ENCODE measurements at places on chromosomes 6 and 20. TPM values are rescaled to one million over a fixed set of nuclear protein-coding genes. Genes with fewer than 3 reads are reported as not detected.

DNA sequence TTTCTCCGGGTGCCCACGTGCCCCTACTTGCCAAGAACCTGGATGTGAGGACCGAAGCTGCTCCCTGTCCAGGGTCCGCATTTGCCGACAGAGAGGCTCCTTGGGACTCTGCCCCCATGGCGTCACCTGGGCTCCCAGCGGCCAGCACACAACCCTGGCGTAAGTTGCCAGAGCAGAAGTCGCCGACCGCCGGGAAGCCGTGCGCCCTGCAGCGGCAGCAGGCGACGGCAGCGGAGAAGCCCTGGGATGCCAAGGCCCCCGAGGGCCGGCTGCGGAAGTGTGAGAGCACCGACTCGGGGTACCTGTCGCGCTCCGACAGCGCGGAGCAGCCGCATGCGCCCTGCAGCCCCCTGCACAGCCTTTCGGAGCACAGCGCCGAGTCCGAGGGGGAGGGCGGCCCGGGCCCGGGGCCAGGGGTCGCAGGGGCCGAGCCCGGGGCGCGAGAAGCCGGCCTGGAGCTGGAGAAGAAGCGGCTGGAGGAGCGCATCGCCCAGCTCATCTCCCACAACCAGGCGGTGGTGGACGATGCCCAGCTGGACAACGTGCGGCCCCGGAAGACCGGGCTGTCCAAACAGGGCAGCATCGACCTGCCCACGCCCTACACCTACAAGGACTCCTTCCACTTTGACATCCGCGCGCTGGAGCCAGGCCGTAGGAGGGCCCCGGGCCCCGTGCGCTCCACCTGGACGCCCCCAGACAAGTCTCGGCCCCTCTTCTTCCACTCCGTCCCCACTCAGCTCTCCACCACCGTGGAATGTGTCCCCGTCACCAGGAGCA, 28.3 kb downstream of the ZNF831 start:
- H3K4me3 ChIP-seq: no peak overlapping the region
- DNase-seq: no peak
- peaks cover 5% of the 10 kb centered on the region for H3K36me3 ChIP-seq
- H3K4me1 ChIP-seq: peaks cover 13% of the 10 kb centered on the region
- no peak overlapping the region for H3K27ac ChIP-seq

DNA sequence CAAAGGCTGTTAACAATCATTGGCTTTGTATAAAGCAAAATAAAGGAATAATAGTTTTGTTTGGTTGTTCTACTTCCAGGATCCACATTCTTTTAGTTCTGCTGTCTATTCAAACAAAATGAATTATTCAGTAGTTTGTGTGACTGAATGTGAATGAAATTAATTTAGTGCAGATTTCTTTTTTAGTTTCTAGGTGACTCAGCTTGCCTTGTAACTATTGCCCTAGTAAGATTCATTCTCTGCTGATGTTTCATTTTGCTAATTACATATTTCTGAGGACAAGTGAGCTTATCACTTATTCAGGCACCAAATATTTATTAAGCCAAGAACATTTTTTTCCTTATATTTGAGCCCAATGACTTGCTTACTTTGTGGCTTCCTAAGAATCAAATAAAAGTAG, 46.5 kb upstream of the RIPOR2 start:
- peaks cover 23% of the 10 kb centered on the region for H3K4me1 ChIP-seq
- H3K27me3 ChIP-seq: no peaks in the 10 kb centered on the region
- H3K4me3 ChIP-seq: no peak overlapping the region
- no peak for DNase-seq

DNA sequence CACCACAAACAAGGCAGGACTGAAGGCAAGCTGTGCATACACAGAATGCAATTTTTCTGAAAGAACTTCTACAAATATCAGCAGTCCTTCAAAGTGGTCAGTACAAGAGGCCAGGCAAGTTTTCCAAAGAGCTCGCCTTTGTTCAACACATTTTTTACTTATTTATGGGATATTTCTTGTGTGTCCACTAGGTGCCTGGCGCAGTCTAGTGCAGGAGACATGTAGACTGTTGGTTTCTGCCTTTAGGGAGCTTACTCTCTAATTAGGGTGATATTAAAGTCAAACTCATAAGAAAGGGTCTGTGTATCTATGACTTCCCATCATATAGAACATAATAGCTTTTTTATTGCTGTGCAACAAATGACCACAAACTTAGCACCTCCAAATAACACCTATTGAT, 21.2 kb upstream of the VEGFA start:
- peaks cover 19% of the 10 kb centered on the region for H3K27me3 ChIP-seq
- DNase-seq: no peak
- no peaks in the 10 kb centered on the region for H3K4me1 ChIP-seq
- H3K36me3 ChIP-seq: no peaks in the 10 kb centered on the region
- no peak overlapping the region for H3K27ac ChIP-seq
- no peak overlapping the region for H3K4me3 ChIP-seq

DNA sequence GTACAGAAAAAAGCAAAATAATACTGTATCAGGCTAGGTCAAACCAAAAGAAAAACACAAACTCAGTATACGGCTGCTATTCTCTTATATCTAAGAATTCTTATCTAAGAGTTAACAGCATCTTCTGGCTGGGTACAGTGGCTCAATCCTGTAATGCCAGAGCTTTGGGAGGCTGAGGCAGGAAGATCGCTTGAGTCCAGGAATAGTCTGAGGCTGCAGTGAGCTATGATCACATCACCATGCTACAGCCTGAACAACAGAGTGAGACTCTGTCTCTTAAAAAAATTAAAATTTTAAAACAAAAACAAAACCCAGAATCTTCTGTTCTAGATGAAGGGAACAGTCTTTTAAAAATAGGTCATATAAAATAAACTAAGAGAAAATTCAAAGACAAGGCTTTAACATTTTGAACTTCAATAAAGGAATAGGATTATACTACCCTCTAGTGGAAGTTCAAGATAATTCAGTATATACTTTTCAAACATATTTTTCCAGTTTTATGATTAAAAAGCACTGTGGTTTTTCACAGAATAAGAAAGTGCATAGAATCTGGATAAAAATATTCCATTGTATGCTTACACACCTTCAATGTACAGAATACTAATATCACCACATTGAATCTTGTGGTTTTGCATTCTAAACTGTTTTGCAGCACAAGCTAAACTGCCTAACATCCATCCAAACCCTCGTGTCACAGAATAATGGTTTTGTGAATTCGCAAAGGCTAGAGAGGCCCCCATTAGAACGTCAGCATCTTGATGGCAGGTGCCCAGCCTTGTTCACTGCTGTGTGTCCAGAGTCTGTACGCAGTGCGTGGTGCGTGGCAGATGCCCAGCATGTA, 39.3 kb downstream of the DTNBP1 start:
- H3K4me1 ChIP-seq: peaks cover 22% of the 10 kb centered on the region
- DNase-seq: no peak
- H3K27ac ChIP-seq: no peak overlapping the region
- no peak overlapping the region for H3K4me3 ChIP-seq
- no peaks in the 10 kb centered on the region for H3K36me3 ChIP-seq

DNA sequence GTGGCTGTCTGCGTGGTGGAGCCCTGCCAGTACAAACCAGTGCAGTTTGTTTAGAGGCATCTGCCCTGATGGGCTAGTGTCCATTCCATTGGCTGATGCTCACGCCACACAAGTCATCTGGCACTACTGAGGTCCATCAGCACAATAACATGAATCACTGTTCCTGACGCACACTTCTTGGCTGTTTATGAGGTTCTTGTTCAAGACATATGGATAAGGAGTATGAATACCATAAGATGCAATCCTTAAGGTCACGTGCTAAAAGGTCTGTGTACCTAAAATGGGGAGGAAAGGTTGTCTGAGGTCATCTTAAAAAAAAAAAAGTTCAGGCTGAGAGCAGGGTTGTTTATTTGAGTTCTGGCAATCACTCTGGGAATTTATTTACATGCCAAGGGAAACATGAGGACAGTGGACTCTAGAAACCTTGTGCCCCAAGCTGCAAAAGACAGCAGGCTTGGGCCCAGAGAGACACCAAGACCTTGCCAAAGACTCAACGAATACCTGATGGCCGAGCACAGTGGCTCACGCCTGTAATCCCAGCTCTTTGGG, 54.1 kb upstream of the SHLD1 start:
- H3K36me3 ChIP-seq: no peaks in the 10 kb centered on the region
- peaks cover 5% of the 10 kb centered on the region for H3K27me3 ChIP-seq
- no peak overlapping the region for H3K27ac ChIP-seq
- no peak for DNase-seq

DNA sequence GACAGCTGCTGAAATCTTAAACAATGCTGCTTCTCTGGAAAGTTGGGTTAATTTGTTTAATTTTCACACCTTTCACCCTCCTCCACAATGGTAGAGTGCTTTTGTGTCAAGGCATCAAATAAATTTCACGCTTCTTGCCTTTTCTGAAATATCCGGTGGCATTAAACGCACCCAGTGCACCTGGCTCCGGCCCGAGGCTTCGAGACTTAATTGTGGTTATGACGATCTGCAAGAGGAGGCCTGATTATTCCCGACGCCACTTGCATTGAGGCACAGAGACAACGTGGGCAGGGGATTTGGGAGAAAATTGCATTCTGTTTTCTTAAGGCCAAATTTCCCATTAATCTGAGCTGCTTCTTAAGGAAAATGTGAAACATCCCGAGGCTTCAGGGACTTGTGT, 152.2 kb downstream of the CDH4 start:
- H3K36me3 ChIP-seq: no peaks in the 10 kb centered on the region
- H3K4me1 ChIP-seq: no peaks in the 10 kb centered on the region
- H3K27ac ChIP-seq: no peak overlapping the region
- H3K27me3 ChIP-seq: peaks cover 2% of the 10 kb centered on the region
- no peak for DNase-seq

DNA sequence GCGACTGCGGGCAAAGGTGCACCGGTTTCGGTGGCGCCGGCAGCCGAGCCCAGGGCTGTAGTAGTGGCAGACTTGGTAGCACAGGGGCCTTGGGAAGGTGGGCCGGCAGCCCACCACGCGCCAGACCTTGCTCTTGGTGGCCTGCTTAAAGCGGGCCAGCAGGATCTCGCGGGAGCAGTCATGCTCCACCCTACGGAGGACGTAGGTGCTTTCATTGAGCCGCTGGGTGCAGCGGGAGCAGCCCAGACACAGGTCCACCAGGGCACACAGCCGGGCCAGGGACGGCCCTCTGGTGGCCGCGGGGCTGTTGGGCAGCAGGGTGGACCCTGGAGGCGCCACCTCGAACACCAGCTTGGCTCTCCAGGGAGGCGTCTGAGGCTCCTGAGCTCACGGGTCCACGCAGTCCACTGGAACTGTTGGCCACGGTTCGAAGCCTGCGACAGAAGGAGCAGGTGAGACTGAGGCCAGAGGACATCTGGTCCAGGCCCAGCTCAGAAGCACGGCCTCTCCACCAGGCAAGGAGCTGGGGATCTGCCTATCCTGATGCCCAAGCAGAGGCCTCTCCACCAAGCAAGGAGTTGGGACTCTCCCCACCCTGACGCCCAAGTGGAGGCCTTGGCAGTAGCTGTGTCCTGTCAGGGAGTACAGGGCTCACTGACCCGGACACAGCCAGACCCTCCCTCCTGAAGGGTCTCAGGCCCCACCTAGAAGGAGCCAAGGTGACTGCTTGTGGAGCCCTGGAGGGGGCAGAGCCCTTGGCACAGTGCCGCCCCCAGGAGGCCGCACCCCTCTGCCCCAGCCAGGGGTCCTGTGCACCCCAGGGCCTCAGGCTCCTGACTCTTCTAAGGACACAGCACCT, 1.0 kb downstream of the HELZ2 start:
- H3K4me1 ChIP-seq: peaks cover 12% of the 10 kb centered on the region
- no peaks in the 10 kb centered on the region for H3K36me3 ChIP-seq
- peaks cover 6% of the 10 kb centered on the region for H3K27me3 ChIP-seq
- H3K27ac ChIP-seq: peak overlapping the region; percentile 62
- DNase-seq: no peak
- H3K4me3 ChIP-seq: peak overlapping the region; percentile 81

GRCh38 chr6:66568271-66568670, 861.2 kb upstream of the EYS start:
- no peak for DNase-seq
- H3K36me3 ChIP-seq: no peaks in the 10 kb centered on the region
- H3K27me3 ChIP-seq: no peaks in the 10 kb centered on the region
- no peak overlapping the region for H3K4me3 ChIP-seq
- no peak overlapping the region for H3K27ac ChIP-seq
- no peaks in the 10 kb centered on the region for H3K4me1 ChIP-seq

GRCh38 chr6:122747573-122747972, 31.9 kb upstream of the FABP7 start:
- peak overlapping the region; percentile 30 for H3K27ac ChIP-seq
- H3K4me3 ChIP-seq: no peak overlapping the region
- H3K27me3 ChIP-seq: no peaks in the 10 kb centered on the region
- peaks cover 32% of the 10 kb centered on the region for H3K4me1 ChIP-seq
- H3K36me3 ChIP-seq: no peaks in the 10 kb centered on the region
- no peak for DNase-seq

GRCh38 chr6:133040094-133040802, 200.9 kb upstream of the EYA4 start:
- DNase-seq: no peak
- no peaks in the 10 kb centered on the region for H3K36me3 ChIP-seq
- no peak overlapping the region for H3K4me3 ChIP-seq
- H3K27ac ChIP-seq: no peak overlapping the region

DNA sequence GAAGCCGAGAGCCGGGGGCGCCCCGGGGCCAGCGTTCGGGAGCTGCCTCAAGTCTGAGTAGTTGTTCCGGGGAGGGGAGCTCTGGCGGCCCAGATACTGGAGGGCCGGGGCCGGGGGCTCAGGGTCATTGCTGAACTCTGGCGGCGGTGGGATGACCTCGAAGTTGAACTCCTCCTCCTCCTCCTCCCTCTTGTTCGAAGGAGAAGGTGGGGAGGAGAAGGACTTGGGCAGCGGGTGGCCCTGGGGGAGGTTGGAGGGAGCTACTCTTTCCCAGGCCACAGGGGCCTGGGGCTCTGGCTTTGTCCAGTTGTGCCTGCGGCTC, 37.7 kb downstream of the C6orf132 start:
- H3K36me3 ChIP-seq: no peaks in the 10 kb centered on the region
- H3K4me3 ChIP-seq: no peak overlapping the region
- no peak for DNase-seq
- peaks cover 21% of the 10 kb centered on the region for H3K4me1 ChIP-seq
- H3K27me3 ChIP-seq: no peaks in the 10 kb centered on the region

GRCh38 chr6:127439718-127440117, 19.5 kb downstream of the KIAA0408 start:
- DNase-seq: no peak
- H3K4me1 ChIP-seq: no peaks in the 10 kb centered on the region
- no peak overlapping the region for H3K4me3 ChIP-seq
- H3K27ac ChIP-seq: no peak overlapping the region
- peaks cover 14% of the 10 kb centered on the region for H3K27me3 ChIP-seq

GRCh38 chr6:119325559-119326265, 23.8 kb downstream of the MAN1A1 start:
- H3K4me1 ChIP-seq: peaks cover 62% of the 10 kb centered on the region
- H3K27ac ChIP-seq: no peak overlapping the region
- H3K4me3 ChIP-seq: no peak overlapping the region
- H3K27me3 ChIP-seq: no peaks in the 10 kb centered on the region

Gene PPIL1
- total RNA-seq: 40.8 TPM

Gene NOTCH4
- total RNA-seq: 1.4 TPM

Gene C20orf204
- 2.4 TPM for total RNA-seq

Gene DNAAF9
- 3.9 TPM for total RNA-seq

Gene LBP
- not detected for total RNA-seq

Gene TREML1
- total RNA-seq: not detected

Data from natural killer cell treated with Interleukin-12 subunit alpha and Interleukin-12 subunit beta and Interleukin-15 and Interleukin-18, amount 100 ng/mL, for 72 hours (primary cell).